ENCODE measurements at places on chromosomes 6 and 20.

DNA sequence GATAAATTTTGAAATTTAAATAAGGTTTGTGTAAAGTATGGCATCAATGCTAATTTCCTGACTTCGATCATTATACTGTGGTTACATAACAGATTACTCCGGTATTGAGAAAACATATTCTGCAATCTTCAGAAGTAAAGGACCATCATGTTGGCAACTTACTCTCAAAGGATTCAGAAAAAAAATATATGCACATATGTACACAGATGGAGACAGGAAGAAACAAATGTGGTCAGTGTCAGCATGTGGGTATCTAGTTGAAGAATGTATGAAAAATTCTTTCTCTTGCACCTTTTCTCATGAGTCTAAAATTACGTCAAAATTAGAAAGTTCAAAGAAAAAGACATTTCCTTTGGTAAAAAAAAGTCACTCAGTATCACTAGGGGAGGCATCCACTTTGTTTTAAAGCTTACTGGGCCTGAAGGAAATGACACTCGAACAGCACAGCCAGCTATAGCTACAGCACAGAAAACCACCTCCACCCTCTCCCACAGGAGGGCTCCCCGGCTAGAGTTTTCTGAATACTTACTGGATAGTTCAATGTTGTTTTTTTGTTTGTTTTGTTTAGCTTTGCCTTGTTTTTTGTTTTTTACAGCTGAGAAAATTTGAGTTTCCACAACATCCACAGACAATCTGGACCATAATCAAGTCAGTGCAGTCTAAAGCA, 317.2 kb upstream of the AGPAT4 start:
- no peak for DNase-seq

DNA sequence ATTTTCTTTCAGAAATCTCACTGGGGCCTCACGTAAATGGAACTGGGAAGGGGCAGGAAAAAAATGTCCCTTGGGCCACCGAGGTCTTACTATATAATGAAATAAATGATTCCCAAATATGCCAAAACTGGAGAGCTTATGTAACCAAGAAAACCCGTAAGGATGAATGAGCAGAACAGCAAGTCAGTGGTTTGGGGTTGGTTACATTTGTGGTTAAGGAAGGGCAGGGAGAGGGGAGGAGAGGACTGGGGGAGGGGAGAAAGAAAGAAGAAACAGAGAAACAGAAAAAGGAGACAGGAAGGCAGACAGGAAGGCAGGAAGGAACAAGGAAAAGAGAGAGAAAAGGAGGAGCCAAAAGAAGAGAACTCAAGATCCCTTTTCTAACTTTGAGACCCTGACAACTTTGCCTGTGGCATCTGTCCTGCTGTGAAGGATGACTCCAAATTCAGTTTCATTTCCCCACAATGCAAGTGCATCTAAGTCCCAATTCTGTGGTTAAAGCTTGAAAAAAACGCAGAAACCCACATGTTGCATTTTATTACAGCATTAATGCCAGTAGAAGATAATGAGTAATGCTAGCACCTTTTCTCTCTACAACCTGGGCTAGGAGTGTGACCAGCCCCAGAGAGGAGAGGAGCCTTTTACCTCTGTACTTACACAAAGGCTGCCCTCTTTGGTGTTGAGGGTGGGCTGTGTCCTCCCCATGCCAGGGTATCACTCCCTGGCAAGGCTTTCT, 10.8 kb upstream of the ARMC2 start:
- DNase-seq = no peak

- DNase-seq = no peak
Measured at GRCh38 chr6:41531591-41532582, 14.3 kb upstream of the FOXP4 start.

DNA sequence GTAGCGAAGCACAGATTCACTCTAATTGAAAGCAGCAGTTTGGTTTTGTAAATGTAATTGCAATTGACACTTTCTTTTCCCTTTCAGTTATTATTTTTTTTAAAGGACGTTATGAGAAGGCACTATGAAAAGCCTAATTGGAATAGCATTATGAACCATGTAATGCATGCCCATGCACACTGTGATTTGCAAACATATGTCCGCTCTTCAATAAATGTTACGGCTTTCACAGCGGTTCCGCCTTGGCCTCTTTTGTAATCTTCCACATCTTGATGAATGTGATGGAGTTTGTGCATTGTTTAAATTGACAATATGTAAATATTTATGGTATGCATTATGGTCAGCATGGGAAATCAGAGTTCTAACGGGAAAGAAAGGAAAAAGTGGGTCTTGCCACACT, 61.3 kb downstream of the SAMD5 start:
- no peak for DNase-seq

GRCh38 chr6:28081486-28081751, 1.1 kb downstream of the ZNF165 start:
- no peak for DNase-seq

GRCh38 chr6:56647172-56647762, 4.6 kb upstream of the DST start:
- DNase-seq = no peak

DNA sequence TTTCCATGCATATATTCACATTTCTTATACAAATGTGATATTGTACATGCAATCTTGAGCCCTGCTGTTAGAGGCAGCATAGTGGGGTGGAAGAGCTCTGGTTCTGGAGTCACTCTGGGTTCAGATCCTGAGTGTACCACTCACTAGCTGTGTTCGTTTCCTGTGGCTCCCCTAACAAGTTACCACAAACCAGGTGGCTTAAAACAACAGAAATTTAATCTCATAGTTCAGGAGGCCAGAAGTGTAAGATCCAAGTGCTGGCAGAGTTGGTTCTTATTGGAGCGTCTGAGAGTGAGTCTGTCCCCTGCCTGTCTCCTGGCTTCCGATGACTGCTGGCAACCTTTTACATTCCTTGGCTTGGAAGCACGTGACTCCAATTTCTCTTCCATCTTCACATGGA, 115.6 kb downstream of the MAP3K7 start:
- no peak for DNase-seq

GRCh38 chr6:168196385-168196860, 117.4 kb upstream of the FRMD1 start:
- DNase-seq = no peak

All from HCT116 (cell line).